Keratinocyte (primary cell): ENCODE measurements at places on chromosomes 5 and 9.

DNA sequence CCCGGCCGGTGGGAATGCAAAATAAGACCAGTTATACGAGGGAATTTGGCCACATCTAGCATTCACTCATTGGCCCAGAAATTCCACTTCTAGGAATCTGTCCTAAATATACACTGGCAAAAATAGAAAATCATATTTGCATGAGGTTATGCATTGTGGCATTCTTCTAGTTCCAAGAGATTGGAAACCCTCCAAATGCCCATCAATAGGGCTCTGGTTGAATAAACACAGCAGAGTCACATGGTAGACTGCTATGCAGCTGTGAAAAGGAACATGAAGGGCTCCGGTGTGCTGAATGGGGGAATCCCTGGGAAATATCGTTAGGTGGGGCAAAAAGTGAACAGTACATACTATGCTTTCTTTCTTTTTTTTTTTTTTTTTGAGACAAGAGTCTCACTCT is 36.8 kb downstream of the PTGES start:
- no peak for DNase-seq

GRCh38 chr9:125407432-125407973 is 145.9 kb downstream of the GAPVD1 start:
- DNase-seq: no peak

- no peak for DNase-seq
These were observed 230.1 kb downstream of the CAAP1 start for GRCh38 chr9:26662476-26662875.

DNA sequence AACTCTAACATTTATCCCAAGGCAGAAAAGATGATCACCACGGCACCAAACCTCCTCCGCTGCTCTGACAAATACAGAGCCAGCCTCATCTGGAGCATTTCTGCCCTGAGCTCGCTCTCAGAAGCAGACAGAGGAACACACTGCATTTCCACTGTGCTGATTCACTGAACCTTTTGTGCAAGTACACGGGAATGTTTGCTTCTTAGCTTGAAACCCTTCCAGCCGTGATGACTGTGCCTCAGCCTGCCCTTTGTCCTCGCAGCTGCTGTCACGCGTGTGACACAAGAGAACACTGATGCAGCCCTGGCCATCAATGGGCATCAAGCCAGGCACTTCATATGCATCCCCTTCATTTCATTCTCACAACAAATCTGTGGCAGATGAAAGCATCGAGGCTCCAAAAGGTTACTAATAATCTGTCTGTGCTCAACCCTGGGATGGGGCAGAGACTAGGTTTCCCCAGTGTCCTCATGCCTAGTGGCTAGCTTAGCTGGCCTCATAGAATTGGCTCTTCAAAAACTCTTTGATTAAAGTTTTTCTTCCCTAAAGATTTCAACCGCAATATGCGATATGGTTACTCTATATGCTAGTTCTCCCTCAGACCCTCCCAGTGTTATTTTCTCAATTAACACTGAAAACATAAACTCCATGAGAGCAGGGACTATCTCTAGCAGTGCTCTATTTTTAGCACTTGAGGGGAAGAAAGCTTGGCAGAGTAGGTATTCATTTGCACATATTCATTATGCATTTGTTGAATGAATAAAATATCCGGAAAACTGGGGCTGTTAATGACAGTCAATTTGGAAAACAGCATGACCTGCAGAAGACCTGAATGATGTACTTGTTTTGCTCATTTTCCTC is 7.3 kb downstream of the CDC14B start:
- DNase-seq: peak; percentile 13

- no peak for DNase-seq
These were observed 829 bp downstream of the FIBCD1 start for GRCh38 chr9:130938184-130938651.

DNA sequence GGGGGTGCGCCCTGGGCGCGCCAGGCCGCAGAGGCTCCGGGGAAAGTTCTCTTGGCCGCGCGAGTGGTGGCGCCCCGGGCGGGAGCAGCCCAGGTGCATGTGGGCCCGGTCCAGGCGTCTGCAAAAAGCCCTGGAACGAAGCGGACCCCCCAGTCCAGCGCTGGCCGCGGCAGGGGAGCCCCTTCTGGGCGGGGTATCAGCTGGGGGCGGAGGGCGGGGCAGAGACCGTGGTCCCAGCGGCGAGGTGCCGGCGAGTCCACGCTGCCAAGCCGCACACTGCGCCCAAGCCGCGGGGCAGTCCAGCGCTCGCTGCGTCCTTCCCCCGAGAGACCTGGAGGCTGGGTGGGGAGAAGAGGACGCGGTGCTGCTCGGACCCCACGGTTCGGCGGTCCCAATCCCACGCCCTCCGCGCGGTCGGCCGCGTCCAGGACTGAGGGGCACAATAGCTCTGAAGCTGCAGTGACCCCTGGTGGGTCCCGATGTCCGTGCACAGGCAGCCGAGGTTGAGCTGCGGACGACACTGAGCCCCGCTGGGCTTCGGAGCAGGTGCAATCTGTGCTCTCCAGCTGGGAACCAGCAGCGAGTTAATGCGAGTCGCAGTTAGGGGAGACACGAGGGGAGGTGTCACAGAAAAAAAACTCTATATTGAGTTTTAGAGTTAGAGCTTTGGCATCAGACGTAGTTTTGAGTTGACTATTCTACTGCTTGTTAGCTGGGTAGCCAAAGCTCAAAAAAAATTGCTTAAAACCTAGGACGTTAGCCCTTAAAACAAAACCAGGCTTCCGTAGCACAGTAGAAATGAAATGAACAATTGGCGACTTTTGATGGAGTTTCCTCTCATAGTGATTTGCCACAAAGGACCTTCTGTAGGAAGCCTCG is 1.1 kb upstream of the EPB41L4A start:
- no peak for DNase-seq

DNA sequence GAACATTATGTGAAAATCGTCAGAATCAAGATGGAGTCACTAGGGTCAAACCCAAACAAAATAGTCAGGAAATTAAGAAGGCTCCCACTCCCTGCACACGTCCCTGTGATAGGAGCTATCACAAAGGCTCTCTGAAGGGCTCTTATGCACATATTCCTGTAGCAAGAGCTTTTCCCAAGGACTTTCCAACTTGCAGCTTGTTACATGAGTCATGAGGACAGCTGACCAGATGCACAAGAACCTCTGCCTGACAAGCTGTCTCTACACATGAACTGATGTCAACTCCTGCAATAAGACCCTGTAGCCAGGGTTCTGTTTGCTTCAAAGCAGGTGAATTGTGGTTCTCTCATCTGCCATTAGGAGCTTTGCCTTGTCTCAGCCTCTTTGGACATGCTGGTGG is 122.4 kb downstream of the OLFM1 start:
- DNase-seq: no peak

DNA sequence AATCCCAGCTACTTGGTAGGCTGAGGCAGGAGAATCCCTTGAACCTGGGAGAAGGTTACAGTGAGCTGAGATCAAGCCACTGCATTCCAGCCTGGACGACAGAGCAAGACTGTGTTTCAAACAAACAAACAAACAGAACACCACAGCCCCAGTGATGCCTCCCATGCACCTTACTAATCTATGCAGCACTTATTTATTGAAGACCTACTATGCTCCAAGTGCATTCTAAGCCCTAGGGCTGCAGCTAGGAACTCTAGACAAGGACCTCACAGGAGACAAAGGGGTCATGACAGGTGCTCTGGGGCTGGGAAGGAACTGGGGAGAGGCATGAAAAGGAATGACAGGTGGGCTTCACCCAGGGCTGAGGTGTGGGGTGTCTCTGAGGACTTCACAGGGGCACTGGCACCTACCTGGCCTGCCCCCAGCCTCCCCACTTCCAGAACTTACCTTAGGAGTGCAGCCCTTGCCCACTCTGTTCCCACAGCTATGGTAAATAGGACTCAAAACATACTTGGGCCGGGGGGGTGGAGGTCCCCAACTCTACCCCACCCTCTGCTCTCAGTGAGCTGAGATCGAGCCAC is 69.4 kb downstream of the C9orf50 start:
- no peak for DNase-seq

- DNase-seq: no peak
These were observed 22.5 kb upstream of the POMT1 start for GRCh38 chr9:131480258-131480657.

DNA sequence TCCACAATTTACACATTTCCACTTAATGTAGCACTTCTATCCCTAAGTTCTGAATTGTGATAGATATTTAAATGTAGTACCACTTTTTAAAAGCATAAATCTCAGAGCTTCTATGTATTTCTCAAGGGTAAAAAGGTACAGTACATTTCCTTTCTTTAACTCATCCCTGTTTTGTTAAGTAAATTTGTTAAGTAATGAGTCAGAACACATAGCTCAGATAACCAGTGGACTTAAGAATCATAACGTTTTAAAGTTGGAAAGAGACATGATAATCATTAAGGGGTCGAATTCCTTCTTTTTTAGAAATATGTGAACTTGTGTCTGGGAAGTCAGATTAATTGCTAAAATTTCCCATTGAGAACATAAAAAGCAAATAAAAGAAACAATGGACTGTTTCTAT is 810.2 kb upstream of the NUDT12 start:
- no peak for DNase-seq

GRCh38 chr5:154115291-154115690 is 75.2 kb upstream of the GALNT10 start:
- DNase-seq: no peak

DNA sequence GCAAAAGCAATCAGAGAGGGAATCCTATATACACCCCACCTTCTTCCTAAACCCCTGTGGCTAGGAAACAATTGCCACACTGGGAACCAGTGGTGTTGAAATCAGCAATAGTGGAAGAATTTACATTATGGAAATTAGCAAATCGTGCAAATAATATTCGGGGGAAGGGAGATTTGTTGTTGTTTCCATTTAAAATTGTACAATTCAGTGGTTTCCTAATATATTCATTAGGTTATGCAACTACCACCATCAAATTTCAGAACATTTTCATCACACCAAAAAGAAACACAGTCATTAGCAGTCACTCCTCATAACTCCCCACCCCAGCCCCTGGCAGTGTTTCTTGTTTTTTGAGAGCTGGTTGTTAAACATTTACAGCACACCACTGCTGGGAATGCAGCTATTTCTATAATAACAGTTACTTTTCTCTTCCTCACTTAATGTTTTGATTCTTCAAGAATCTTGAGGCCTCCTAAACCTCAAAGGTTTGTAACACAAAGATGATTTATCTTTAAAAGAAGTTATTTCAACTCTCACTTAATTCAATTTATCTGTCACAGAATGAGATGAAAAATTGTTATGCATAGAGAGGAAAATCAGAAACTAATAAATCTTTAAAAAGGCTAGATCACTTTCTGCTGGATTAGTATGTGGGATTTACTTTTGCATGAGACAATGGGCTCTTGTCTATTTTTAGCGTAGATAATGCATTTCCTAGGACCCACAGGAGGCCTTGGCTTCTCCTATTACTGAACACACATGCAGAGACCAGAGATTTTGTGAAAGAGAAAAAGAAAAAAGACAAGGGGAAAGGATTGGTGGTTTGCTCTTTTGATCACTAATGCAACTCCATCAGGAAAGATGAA is 91.8 kb upstream of the DAPK1 start:
- DNase-seq: no peak

DNA sequence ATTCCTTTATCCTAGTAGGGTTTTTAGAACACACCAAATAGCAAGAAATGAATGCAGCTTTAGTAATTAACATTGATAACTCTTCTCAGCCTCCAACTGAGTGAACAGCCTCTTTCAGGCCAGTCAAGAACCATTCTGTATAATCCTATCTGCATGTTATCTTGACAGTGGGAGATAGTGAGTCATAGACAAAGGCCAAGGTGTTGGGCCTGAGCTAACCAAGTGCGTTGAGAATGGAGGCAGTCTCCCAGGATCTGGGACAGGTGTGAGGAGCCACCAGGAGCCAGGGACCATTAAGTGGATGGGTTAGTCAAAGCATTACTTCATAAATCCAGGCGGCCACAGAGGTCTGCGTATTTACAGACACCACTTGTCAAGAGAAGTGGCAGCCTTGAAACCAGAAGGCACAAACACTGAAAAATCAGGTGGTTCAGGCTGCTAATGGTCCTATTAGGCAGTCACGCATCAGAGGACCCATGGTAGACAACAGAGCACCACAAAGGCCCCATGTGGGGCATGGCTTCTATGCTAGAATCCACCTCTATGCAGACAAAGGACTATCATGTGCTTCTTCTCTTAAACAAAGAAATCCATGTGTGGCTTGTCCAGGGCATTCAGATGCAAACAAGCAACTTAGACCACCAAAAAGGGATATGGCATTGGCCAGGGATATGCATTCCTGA is 409.7 kb upstream of the PIK3R1 start:
- no peak for DNase-seq

DNA sequence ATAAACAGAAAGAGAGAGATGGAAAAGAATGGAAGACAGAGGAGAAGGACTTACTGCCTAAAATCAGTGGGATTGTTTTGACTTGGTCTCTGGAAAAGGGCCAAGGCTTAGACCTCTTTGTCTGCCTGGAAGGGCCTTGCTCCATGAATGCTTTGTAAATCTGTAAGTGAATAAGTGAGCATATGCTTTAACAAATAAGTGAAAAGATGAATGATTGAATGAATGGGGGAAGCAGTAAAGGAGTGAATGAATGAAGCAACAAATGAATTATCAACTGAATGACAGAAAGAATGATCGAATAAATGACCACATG is 5.5 kb downstream of the KCNIP1 start:
- DNase-seq: no peak

DNA sequence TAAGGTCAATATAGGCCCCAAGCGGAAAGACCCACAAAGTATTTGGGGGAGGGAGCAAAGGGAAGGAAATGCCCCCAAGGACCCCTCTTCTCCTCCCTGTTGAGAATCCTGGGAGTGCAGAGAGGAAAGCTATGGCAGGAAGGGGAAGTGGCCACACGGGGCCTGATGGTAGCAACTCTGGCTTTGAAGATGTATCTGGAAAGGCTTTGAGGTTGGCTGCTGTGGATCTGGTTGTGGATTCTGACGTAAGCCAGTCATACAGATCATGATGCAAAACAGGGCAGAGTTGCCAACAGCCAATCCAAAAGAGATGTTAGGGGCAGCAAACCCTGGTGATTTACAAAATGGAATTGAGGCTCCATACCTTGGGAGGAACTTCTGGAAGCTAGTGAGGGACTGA is 108.8 kb downstream of the PRKACG start:
- no peak for DNase-seq

- no peak for DNase-seq
These were observed 21.2 kb upstream of the PIK3R1 start for GRCh38 chr5:68194386-68194785.

DNA sequence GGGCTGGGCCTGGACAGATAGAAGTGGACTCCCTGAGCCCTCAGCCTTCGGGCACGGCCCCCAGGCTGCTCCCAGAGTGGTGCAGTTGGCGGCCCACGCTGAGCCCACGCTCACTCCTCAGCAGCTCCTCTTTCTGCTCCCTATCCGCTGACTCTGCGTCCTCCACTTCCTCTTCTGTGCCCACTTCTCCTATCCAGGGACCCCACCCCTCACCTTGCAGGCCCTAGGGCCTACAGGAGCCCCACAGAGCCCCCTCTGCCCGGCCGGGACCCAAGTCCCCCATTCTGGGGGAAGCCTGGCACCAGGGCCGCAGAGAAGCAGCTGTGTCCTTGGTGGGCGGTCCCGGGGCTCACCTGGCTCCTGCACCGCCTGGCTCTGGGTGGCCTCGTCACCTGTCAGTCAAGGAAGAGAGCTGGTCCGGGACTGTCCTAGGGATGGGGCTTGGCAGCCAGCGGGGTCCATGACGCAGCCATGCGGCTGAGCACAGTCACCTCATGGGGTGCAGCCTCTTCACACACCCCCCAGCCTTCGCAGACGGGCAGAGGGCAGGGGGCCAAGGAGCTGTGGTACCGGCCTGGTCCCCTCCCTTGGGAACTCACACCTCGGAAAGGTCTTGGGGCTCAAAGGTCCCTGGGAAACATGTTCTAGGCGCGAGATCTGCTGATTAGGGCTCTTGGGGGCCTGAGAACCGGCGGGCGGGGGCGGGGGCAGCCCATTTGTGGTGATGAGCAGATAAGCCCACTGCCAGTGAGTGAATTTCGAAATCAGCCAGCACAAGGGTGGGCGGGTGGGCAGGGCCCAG is 5.4 kb upstream of the NRARP start:
- no peak for DNase-seq
